ENCODE measurements at places on chromosomes 1 and 21.

DNA sequence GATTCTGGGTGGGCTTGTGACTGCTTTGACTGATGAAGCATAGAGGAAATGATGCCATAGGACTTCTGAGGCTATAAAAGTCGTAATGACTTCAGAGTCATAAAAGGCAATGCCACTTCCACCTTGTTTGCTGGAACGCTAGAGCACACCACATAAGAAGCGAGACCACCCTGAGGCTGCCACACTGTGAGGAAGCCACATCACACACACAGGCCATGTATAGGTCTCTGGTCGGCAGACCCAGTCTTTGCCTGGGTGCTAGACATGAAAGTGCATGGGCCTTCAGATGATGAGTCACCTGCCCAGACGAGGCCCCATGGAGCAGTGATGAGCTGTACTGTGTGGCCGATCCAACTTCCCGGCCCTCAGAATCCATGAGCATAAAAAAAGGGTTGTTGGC lies 14.2 kb upstream of the KANK4 start:
- DNase-seq = no peak

DNA sequence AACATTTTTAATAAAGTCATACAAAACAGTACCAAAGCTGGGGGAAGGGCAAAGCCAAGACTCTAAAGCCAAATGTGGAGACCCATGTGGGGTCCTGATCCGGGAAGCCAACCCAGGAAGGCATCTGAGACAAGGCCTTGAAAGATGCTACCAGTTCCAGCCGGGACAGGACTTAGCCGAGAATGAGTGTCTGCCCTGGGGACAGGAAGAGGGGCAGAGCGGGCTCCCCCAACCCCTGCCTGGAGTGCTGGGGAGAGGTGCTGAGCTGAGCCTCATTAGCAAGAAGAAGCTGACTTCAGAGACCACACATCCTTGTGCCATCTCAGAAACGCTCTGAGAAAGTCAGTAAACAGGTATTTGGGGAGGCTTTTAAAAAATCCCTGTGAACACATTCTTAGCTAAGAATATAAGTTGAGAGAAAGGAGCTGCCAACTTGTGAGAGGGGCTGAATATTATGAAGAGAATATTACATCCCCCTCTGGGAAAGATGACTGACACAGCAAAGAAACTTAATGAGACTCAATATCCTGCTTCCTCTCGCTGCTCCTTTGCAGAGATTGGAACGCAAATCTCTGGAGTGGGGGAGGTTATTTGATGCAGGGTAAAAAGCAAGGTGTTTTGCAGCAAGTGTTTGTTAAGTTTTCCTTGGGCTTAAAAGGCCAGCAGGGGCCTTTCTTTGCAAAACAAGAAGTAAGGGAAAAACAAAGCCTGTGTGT lies 103.3 kb upstream of the KCND3 start:
- DNase-seq = no peak

GRCh38 chr1:96416111-96416595 lies 305.4 kb upstream of the PTBP2 start:
- no peak for DNase-seq

DNA sequence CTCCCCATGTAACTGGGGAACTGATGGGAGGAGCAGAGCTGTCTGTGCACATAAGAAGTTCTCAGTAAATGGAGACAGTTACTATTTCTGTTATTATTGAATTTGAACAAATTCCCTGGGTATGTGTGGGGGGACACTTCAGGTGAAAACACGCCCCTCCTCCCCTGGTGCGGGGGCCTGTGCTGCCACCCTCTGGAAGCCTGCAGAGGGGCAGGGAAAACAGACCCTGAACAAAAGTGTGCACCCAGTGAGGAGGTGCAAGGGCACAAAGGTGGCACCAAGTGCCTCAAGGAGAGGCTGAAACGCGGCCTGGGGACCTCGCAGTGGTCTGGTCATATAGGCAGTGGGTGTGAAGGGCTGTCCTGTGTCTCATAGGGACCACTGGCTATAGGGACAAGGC lies 18.2 kb upstream of the NADK start:
- peak; percentile 27 for DNase-seq

DNA sequence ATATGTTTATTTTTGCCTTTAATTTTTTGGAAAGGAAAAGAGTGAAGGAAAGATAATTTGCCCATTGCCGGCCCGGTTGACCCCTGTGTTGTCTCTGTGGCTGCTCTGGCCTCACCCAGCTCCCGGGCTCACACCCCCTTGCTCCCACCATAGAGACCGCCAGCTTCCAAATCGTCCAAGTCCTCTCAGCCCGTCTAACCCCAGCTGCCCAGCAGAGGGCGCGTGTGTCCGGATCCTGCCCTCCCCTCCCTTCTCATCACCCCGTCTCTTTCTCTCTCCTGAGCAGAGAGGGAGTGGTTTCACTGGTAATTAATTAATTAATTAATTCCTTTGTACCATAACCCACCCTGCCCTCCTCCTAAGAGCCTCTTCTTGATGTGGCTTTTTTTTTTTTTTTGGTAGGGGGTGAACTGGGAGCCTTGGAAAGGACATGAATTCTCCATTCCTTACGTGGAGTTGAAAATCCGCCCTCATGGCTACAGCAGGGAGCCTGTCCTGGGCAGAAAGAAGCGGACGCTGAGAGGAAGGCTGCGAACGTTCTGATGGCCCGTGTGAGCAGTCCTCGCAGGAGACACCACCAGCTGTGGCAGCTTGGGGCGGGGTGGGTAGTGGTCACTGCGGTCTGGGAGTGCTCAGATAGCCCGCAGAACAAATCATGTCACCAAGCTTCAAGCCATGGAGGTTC lies 45.9 kb downstream of the KIAA0040 start:
- peak; percentile 37 for DNase-seq

- DNase-seq = peak; percentile 72
These were observed at the start of gene BEND5 for GRCh38 chr1:48776393-48777218. TSS of gene BEND5 (minus strand) at chr1:48776891. CDS start at chr1:48776831, 60 bp downstream.

GRCh38 chr1:231796141-231796540 lies 169.6 kb downstream of the DISC1 start:
- no peak for DNase-seq

GRCh38 chr1:54854381-54855020 lies 32.5 kb downstream of the DHCR24 start:
- DNase-seq = no peak

- DNase-seq = no peak
These were observed 15.8 kb downstream of the DISP3 start for GRCh38 chr1:11494771-11495170.

- peak; percentile 33 for DNase-seq
These were observed 351.3 kb upstream of the SGIP1 start for GRCh38 chr1:66182551-66183178.
